ENCODE measurements at places on chromosomes 1 and 21.

DNA sequence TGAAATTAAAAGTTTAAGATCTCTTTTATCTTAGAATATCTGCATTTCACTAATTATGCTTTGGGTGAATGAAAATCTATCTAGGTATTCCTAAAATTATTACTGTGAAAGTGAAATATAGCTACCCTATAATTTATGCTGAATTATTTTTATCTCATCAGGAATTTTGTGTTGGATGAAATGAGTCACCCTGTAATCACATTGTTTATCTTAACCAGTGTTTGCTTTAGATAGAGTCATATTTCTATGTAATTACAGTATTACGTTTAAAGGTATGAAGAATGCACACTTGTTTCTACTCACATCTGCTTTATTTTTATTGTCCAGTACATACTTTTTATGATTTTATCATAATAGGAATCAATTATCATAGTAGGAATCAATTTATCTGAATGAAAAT lies 249.2 kb downstream of the NCAM2 start:
- DNase-seq = no peak

GRCh38 chr1:154697710-154698109 lies 89.7 kb upstream of the ADAR start:
- no peak for DNase-seq

GRCh38 chr1:100349246-100349645 lies 3.1 kb upstream of the CDC14A start:
- no peak for DNase-seq

DNA sequence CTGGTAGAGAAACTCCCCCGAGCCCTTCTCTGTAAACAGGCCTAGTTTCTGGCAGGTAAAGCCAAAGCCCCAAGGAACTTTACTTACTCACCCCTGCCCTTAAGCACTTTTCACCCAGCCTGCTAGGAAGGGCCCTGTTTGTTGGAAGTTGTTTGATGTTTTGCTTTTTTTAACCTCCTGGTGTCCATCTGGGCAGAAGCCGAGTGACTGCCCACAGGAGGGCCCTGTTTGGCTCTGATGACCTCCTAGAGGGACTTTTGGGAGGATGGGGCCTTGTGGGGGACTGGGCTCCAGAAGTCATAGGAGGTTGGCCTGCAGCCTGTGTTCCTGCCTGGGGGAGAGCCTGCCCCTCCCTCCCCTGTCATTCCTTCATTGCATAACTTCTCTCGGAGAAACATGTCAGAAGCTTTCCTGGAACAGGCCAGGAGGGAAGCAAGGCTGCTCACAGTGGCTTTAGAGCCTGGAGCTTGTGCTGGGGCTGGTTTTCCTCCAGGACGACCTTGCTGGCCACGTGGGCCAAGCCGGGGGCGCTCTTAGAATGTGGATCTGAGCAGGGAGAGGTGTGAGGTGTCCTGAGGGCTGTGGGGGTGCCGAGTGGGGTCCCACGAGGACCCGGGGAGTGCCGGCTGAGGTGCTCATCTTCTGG lies 33.9 kb downstream of the COQ8A start:
- peak; percentile 59 for DNase-seq

GRCh38 chr1:100320311-100321099 lies 31.8 kb upstream of the CDC14A start:
- no peak for DNase-seq

DNA sequence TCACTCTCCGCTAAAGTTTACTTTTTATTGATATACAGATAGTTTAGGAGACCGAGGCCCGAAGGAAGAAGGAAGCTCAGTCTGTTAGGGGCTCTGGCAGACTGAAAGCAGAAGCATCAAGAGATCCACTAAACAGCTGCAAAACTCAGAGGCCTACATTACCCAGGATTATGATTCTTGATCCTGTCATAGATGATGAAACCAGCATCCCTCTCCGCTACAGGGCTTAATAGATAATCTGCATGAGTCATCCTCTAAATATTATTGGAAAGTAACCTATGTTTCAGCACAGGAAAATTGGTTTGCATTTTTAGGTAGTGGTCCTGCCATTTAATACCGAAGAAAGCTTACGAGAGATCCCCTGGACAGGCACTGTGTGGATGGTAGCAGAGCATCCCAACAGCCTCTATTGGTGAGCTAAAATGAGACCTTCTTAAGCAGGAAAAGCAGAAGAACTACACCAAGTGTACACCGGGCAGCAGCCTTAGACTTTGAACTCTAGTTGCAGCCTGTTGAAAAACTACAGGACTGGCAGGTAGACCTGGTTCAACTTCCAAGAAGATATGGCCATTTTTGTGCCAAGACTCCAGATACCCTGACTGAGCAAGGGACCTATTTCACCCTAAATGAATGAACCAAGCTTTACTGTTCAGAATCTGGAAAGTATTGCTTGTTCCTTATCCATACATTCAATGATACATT lies 6.8 kb downstream of the CASQ2 start:
- DNase-seq = no peak

GRCh38 chr1:151978922-151979321 lies 14.7 kb downstream of the S100A10 start:
- DNase-seq = no peak

DNA sequence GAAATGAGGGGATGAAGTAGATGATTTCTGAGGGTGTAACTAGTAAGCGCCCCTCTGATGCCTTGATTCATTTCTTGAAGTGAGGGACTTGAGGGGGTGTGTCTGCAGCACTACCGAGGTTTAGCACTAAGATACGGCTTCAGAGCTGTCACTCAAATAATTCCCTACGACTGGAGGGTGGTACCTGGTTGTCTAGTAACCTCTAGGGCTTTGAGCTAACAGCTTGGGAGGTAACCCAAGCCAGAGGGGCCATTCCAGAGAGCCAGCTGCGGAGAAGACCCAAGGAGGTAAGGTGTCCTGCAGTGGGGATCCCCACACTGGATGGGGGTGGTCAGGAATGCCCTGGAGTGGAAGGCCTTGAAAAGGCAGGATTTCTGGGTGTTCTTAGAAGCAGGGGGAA lies at the start of gene TTC24:
TTC24 (plus strand) TSS at position 252 of the 400 bp plus-strand sequence. CDS start 1,642 bp downstream, outside the sequence.
- DNase-seq = no peak

GRCh38 chr1:55645270-55645669 lies 430.1 kb upstream of the USP24 start:
- DNase-seq = no peak

DNA sequence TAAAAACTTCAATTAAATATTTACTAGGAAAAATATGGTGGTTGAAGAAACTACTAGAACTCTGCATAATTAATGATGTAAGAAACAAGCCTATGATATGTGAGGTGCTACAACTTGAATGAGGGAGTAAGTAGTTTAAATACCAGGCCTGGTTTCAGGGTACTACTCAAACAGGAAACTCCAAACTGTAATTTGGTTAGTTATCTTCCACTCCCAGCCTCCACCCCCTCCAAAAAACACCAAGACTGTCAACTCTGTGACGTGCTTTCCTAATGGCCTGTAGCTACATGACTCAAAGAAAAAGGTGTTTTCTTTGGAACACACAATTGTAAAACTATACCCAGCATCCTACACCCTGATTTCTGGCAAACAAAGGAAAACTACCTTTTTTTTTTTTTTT lies 55.9 kb upstream of the RCC1 start:
- DNase-seq = no peak

All from AG08395 (cell line).